Activated CD4-positive, alpha-beta T cell treated with anti-CD3 and anti-CD28 coated beads for 1 hour (primary cell): ENCODE measurements at places on chromosomes 16 and 17.
A peak's percentile ranks its signal among the peaks of the same experiment; 100 is the strongest.

DNA sequence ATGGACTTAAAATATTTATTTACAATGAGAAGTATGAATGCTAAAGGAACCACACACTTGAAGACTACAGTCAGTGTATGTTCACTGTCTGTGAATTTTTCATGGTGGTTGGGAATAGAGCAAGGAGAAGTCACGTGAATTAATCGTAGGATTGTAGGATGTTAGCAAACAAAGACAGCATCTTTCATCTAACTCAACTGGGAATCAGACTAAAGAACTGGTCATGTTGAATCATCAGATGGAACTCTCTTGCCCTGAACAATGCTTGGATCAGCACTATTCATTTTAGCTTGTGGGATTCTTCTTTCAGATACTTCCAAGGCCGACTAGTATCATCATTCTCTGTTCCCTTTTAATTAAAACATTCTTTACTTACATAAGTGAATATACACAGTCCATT is 18.1 kb downstream of the KCNJ2 start:
- no peak for DNase-seq

GRCh38 chr16:78576941-78577340 is 477.5 kb downstream of the WWOX start:
- no peak for DNase-seq

DNA sequence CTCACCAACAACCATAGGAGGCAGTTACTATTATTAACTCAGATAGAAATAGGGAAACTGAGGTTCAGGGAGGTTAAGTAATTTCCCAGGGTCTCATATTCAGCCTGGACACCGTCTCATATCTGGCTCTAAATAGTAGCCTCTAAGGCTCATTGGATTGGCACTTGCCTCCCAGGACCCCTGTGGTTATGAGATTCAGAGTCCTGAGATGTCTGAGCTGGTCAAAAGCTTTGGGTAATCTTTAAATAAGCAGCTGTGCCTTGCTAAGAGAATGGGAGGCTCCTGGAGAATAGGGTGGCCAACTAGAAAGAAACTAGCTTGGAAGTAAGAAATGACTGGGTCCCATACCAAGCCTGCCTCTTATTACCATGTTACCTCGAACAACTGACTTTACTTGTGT is 50.3 kb upstream of the CRHR1 start:
- no peak for DNase-seq

DNA sequence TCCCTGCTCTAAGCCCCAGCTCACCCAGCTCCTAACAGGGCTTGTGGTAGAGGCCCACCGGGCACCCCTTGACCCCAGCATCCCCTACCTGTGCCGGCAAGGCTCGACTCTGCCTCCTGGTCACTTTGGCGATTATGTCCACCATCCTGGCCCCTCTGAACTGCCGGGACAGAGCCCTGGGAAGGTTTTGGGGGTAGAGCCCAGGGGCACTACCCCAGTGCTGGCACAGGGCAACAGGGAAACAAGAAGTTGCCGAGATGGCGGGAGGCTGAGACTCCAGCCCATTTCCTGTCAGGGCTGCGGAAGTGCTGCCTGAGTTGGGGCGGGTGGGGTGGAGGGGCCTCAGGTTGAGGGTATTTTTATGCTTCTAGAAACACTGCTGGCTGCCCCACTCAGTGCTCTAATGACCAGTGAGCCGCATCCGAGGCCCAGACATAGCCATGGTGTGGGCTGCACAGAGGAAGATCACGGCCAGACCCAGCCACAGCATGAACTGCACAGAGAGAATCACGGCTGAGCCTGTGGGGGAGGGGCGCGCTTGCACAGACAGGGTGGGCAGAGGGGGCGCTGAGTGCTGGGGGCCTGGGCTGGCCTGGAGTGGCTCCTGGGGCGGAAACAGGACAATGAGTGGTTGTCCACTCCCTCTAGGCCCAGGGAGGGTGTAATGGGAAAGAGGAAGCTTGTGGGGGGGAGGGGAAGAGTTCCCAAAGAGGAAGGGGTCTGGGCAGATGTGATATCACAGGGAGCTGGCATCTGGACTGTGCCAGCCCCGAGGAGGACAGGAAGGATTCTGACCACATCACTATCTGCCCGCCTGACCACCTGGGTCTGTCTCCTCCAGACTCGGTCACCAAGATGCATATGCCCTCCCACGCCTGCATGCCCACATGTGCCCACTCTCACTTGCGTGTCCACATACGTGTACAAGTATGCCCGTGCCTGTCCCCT is 22.3 kb downstream of the ARHGAP27 start:
- peak; percentile 35 for DNase-seq

DNA sequence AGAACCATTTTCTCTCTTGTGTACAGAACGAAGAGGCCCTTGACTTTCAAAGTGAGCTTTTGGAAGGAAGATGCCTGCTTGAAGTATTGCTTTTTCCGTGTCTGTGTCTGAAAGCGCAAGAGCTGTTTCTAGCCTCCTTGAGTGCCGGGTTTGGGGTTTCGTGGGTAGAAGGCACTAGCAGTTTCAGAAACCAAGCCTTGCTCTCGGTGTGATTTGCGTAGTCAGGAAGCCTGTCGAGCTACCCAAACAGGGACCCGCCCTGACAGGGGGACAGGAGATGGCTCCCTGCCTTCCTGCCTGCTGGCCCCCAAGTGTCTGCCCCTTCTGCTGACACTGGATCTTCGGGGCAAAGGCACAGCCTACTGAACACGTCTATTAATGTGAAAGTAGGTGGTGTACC is 322.0 kb downstream of the MAF start:
- DNase-seq, result peak; percentile 21

GRCh38 chr17:80445726-80446110 is 30.7 kb downstream of the NPTX1 start:
- DNase-seq, result no peak

GRCh38 chr16:56912746-56913708 is 18.9 kb upstream of the HERPUD1 start:
- DNase-seq, result no peak

- no peak for DNase-seq
These were observed 550 bp downstream of the EIF4A3 start for GRCh38 chr17:80146121-80147034.

DNA sequence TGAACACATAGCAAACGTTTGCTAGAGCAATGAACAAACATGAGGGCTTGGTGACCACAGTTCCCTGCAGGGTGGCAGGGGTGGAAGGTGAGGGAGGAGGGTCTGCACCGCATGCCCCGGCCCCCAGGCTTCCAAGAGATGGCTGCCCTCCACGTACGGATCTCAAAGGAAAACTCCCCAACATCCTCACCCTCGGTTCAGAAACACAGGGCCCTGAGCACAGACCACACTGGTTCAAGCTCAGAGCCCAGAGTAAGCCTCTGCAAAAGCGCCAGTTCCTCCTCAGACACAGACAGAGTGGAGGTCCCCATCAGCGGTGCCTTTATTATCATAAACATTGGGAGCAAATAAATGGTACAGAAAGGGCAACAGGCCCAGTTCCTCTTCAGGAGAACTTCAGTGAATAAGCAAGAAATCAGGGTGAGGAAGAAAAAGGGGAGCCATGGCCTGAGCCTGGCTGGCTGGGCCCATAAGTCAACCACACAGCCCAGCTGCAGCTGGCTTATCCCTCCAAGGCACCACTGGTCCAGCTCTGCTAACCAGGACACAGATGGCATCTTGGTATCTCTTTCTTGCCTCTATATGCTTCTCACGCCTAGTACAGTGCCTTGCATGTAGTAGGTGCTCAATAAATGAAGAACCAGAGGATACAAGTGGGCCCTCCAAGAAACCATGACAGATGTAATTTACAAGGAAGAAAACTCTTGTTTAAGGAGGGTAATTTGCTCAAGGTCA is 11.0 kb downstream of the MPO start:
- DNase-seq, result no peak

- no peak for DNase-seq
These were observed 9.7 kb upstream of the SLC35B1 start for GRCh38 chr17:49717371-49717861.

- DNase-seq, result peak; percentile 82
These were observed 1.4 kb upstream of the HES7 start for GRCh38 chr17:8125154-8125946.

GRCh38 chr16:77344341-77344740 is 90.5 kb downstream of the ADAMTS18 start:
- DNase-seq, result no peak

GRCh38 chr17:70646673-70647072 is 477.3 kb downstream of the KCNJ2 start:
- no peak for DNase-seq

GRCh38 chr17:53912117-53912516 is 89.4 kb downstream of the KIF2B start:
- no peak for DNase-seq

DNA sequence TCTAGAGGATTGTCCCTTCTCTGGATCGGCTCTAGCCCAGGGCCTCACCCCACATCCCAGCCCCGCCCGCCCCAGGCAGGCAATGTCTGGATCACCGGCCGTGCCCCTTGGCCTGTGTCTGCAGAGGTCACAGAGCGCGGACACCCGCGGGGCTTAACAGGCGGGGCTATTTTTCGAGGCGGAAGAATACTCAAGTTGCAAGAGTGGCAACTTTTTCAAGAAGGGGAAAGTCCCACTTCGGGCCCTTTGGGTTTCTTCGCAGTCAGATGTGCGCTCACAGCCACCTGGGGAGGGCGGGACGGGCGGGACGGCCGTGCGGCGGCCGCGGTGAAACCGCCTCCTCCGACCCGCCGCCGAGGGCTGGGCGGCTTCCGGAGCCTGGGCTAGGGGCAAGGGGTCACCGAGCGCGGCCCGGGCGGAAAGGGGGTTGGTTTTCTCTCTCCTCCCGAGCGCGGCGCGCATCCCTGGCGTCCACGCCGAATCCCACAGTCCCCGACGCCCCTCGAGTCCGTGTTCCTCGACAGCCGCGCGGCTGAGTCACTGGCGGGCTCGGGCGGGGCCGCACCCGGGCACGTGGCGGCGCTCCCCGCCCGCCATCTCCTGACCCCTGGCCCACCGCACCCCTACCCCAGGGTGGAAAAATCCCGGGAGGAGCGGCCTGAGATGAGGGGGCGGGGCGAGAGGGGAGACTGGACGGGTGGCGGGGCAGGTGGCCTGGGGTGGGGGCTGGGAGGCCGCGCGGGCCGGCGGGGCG is 1.2 kb upstream of the PFN1 start:
- peak; percentile 63 for DNase-seq

- DNase-seq, result no peak
These were observed 757 bp downstream of the FMNL1 start for GRCh38 chr17:45222289-45222995.

- DNase-seq, result no peak
These were observed 1.1 kb upstream of the RASD1 start for GRCh38 chr17:17497065-17497844.

DNA sequence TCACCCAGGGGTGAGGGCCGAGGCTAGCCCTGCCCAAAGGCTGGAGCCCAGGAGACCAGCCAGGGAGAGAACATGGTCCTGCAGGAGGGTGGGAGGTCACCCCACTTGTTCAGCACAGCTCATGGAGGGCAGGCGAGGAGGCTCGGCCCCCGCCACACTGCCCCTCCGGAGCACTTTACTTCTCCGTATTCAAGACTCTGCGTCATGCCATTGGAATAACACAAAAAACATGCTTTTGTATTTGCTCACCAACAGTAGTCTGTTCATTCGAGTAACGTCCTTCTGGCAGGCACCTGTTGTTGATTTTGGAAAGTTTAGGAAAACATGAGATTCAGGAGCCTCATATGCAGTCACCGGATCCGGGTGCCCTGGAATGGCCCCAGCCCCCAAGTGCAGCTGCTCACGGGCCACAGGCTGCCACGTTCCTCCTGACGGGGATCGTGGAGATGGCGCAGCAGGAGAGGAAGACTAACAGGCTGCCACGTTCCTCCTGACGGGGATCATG is 81.1 kb upstream of the DNAH17 start:
- no peak for DNase-seq

DNA sequence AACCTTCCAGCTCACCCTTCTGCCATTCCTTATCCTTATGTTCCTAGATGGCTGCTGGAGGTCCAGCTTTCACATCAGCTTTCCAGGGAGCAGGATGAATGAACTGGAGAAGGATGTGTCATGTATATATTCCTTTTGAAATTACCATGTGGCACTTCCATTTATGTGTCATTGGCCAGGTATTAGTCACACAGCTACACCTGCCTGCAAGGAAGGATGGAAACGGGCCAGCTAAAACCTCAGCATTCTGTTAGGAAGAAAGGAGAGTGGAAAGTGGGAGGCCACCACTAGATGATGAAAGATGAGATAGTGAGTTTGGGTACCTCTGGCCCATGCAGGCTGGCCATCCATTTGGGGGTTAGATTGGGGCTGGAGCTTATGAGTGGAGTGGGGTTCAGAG is 67.5 kb downstream of the KSR1 start:
- no peak for DNase-seq

GRCh38 chr16:85384833-85385462 is 228.2 kb upstream of the GSE1 start:
- no peak for DNase-seq

GRCh38 chr17:37791447-37792399 is 46.9 kb upstream of the HNF1B start:
- no peak for DNase-seq

GRCh38 chr17:2943981-2944380 is 119.4 kb downstream of the OR1D5 start:
- DNase-seq, result no peak

GRCh38 chr16:35181422-35182030 is 1722.1 kb downstream of the TP53TG3F start:
- no peak for DNase-seq

DNA sequence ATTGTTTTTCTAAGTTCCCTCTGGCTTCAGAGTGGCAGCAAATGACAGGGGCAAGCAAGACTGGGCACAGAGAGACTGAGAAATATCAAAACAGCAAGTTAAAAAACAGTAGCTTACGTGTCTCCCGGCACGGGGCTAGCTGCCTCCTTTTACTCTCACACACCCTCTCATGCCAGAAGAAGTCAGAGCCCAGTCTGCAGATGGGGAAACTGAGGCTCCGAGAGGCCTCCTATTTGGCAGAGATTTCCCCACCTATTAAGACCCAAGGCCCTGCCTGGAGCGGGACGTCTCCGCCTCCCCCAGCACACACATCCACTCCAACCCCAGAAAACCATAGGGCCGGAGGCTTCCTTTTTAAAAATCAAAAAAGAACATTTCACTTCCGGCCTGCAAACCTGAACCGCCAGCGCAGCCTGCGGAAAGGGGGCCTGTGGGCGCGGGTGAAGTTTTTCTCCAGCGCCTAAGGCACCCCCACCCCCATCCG is 832 bp downstream of the CARHSP1 start:
- DNase-seq, result peak; percentile 30

- DNase-seq, result peak; percentile 77
These were observed 106.3 kb downstream of the SEC14L1 start for GRCh38 chr17:77247048-77247541.

DNA sequence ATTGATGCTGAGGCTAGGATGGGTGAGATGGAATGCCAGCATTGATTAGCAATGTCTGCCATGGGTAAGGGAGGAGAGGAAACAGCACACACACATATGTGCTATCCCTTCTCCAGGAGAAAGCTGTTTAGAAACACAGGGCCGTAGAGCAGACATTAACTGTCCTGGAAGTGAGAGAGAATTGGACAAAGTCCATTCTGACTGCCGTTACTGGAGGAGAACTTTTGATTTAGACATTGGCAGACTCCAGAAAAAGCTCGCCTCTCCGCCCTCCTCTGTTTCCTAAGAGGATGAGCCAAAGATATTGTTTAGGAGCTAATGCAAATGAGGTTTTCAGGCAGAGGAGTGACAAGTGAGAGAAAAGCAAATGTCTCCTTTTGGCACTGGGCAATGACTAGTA is 237.0 kb downstream of the HAPSTR1 start:
- DNase-seq, result no peak
